M059J (cell line): ENCODE measurements at places on chromosomes 1 and 21. TPM values are rescaled to one million over a fixed set of nuclear protein-coding genes. Genes with fewer than 3 reads are reported as not detected.

The RUNX3 gene
- total RNA-seq: 0.17 and 0.37 TPM in 2 replicates

The STX12 gene
- total RNA-seq: 54.4 and 59.1 TPM in 2 replicates

The PPM1J gene
- total RNA-seq: 1.3 and 1.5 TPM in 2 replicates

The CADM3 gene
- total RNA-seq: 0.47 and 0.54 TPM in 2 replicates

The IL23R gene
- total RNA-seq: 0.07 TPM in 1 of 2 replicates, not detected in the other

The WNT9A gene
- 0.10 and 0.37 TPM in 2 replicates for total RNA-seq

The DNALI1 gene
- total RNA-seq: 0.49 and 1.9 TPM in 2 replicates

The C1orf115 gene
- total RNA-seq: 0.02 and 0.54 TPM in 2 replicates

The KRTAP19-3 gene
- not detected in 2 replicates for total RNA-seq

The COL16A1 gene
- 2.0 and 4.0 TPM in 2 replicates for total RNA-seq

The HPCA gene
- 0.07 TPM in 1 of 2 replicates, not detected in the other for total RNA-seq

The IFFO2 gene
- total RNA-seq: 6.7 and 13.2 TPM in 2 replicates

The NBPF20 gene
- 1.1 and 3.3 TPM in 2 replicates for total RNA-seq

The OR2G6 gene
- total RNA-seq: not detected in 2 replicates

The AVPR1B gene
- not detected in 2 replicates for total RNA-seq

The KCNA2 gene
- not detected in 2 replicates for total RNA-seq

The PRAMEF1 gene
- not detected in 2 replicates for total RNA-seq

The KCNN3 gene
- total RNA-seq: 0.37 TPM in 1 of 2 replicates, not detected in the other

The FTCD gene
- not detected in 2 replicates for total RNA-seq

The AMY1A gene
- not detected in 2 replicates for total RNA-seq

The S100A7 gene
- total RNA-seq: not detected in 2 replicates

The HENMT1 gene
- not detected in 2 replicates for total RNA-seq

The KCNC4 gene
- total RNA-seq: 0.07 and 0.91 TPM in 2 replicates

The PTPRU gene
- 3.3 and 3.4 TPM in 2 replicates for total RNA-seq

The FAM163A gene
- total RNA-seq: 0.05 TPM in 1 of 2 replicates, not detected in the other

The GABPA gene
- 18.3 and 23.0 TPM in 2 replicates for total RNA-seq

The C1QB gene
- not detected in 2 replicates for total RNA-seq

The TRNP1 gene
- 3.9 and 11.6 TPM in 2 replicates for total RNA-seq

The KRTAP11-1 gene
- not detected in 2 replicates for total RNA-seq

The MEX3A gene
- total RNA-seq: 2.5 and 3.2 TPM in 2 replicates

The BEST4 gene
- 0.05 and 0.57 TPM in 2 replicates for total RNA-seq

The VANGL1 gene
- total RNA-seq: 14.3 and 24.5 TPM in 2 replicates

The TEDDM1 gene
- not detected in 2 replicates for total RNA-seq

The GABRD gene
- not detected in 2 replicates for total RNA-seq

The PPFIA4 gene
- 2.5 and 12.1 TPM in 2 replicates for total RNA-seq

The NBPF8 gene
- 8.8 and 14.4 TPM in 2 replicates for total RNA-seq

The AGT gene
- 0.42 TPM in 1 of 2 replicates, not detected in the other for total RNA-seq

The KRTAP12-3 gene
- not detected in 2 replicates for total RNA-seq

The NHLH1 gene
- total RNA-seq: not detected in 2 replicates

The RGS16 gene
- total RNA-seq: not detected in 2 replicates

The BRDT gene
- not detected in 2 replicates for total RNA-seq

The DPT gene
- total RNA-seq: not detected in 2 replicates

The PTAFR gene
- 0.07 and 0.47 TPM in 2 replicates for total RNA-seq

The F3 gene
- total RNA-seq: 76.5 and 131 TPM in 2 replicates

The MRPS14 gene
- total RNA-seq: 26.1 and 33.4 TPM in 2 replicates
